Lower lobe of right lung (tissue), 2 donors: ENCODE measurements at places on chromosomes 11 and 22. TPM values are rescaled to one million over a fixed set of nuclear protein-coding genes. Genes with fewer than 3 reads are reported as not detected.

DNA sequence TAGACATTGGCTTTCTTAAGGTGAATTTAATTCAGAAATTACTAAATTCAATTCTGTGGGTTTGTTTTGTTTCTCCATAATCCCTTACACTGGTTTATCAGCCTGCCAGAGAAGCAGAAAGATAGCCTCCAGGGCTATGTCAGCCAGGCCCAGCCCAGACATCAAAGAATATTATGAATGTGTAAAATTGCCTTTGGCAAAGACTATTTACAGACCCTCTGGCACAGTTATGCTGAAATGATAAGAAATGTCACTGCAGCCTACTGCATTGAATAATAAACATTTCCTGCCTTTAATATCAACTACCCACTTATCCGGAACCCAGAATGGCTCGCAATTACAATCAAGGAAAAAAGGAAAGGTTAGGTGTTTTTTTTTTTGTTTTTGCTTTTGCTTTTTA is 562.5 kb upstream of the LRRC4C start:
- no peak for DNase-seq

DNA sequence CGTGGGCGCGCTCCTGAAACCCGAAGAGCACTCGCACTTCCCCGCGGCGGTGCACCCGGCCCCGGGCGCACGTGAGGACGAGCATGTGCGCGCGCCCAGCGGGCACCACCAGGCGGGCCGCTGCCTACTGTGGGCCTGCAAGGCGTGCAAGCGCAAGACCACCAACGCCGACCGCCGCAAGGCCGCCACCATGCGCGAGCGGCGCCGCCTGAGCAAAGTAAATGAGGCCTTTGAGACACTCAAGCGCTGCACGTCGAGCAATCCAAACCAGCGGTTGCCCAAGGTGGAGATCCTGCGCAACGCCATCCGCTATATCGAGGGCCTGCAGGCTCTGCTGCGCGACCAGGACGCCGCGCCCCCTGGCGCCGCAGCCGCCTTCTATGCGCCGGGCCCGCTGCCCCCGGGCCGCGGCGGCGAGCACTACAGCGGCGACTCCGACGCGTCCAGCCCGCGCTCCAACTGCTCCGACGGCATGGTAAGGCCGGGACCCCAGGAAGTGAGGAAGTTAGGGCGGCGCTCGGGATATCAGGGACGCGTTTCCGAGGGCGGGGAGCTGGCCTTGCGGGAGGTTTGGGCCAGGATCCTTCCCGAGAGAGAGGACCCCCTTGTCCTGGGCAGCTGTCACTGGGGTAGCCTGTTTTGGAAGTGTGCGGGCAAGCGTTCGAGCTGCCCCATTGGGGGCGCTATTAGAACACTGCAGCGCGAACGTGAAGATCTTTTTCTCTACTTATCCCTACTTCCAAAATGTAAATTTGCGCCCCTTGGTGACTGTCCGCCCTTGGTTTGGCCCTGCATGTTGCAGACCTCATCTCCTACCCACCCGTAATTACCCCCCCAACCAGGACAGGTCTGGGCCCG is 796 bp downstream of the MYOD1 start:
- no peak for DNase-seq

- no peak for DNase-seq
These were observed 5.4 kb downstream of the LRRC32 start for GRCh38 chr11:76665172-76665571.

DNA sequence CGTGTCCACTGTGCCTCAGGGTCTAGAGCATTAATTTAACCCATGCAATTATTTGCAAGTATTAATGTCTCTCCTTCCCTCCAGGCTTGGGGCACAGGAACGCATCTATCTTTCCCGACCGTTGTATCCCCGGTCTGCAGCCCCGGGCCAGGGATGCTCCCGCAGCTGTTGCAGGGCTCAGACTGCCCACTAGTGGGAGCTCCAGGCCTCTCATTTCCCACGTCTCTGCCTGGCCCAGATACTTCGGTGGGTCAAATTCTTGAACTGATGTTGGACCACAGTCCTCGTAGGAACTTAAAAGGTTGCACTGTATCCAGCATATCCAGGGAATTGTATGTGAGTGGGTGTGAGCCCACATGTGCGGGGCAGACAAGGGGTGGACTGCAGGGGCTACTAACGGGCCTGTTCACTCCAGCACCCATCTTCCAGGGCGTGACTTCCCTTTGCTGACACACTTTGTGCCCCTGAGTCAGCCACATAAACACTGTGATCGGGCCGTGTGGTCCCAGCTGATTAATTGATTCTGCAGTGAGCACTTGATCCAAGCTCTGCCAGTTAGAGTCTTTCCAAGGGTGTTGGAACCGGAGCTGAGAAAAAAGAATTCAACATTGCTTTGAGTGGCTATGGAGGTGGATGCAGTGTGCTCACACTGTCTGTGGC is 451.3 kb downstream of the TBC1D22A start:
- no peak for DNase-seq

DNA sequence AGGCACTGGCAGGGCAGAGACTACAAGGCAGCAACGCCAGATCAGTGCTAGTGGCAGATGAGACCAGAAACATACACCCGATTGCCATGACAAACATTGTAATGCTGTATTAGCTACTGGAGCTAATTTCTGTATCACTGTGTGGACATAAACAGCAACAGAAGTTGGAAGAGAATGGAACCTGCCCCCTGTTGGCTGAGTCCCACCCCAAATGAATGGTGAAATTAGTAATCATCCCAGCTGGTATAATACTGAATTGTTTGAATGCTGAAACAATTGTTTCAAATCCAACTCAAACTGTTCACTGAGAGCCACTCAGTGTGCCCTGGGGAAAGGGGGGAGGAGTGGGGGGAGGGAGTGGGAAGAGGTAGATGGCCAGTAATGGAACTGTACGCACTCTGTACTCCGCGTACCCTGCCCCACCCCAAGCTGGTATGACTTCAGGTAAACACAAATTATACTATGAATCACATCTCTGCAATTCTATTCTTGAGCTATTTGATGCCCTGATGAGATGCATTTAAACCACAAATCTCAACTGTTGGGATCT is 11.2 kb upstream of the BIRC3 start:
- peak; percentile 81 for DNase-seq

DNA sequence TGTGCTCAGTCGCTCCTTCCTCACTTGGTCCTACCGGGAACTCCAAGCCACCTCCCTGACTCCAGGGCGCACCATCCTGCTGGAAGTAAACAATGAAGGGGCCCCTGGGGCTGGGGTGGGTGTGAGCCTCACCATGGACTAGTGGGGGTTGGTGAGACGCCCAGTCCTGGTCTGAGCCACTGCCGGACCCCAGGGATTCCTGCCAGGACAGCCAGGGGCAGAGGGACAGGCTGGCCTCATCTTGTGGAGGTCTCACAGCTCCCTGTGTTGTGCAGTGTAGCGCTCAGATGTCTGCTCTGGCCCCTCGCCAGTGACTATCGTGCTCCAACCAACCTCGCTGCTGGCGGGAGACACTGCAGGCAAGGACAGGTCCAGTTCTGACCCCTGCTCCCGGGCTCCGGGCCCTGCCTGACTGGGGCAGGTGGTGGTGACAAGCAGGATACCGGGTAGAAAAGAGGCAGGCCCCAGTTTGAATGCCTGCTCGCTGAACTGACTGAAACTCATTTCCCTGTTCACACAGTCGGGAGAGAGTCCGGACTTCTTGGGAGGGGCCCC is 1021.4 kb downstream of the BRD1 start:
- DNase-seq: no peak

DNA sequence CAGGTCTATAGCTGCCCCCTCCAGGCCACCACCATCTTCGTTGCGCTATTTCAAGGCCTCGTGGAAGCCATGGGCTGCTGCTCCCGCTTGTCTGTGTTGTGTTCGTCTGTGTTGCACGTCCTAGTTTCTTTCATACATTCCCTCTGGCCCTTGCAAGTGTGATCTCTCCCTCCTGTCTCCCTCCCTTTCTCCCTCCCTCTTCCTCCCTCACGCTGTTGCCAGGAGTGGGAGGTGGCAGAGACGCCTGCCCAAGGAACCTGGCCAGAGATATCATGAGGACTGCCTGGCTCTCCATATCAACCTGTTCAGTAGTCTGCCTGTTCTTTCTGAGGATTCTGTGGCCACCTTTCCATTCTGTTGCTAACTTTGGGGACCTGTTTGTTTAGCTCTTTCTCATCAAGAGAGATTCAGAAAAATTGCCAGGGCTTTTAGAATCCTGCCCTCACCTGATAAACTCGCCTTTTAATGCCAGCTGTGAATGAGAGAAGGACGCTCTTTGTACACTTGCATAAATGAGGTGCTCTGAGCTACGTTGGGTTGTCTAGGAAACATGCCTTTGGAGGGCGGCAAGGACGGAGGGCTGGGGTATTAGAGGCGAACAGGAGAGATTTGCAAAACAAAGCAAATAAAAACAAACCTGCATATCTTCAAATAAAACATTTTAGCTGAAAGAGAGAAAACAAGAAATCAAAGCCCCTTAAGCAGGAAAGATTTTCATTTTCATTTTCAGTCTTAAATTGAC is 185.2 kb downstream of the TBC1D22A start:
- no peak for DNase-seq

GRCh38 chr11:71331631-71332030 is 79.3 kb upstream of the SHANK2 start:
- DNase-seq: no peak

GRCh38 chr11:17580271-17580670 is 33.2 kb downstream of the OTOG start:
- DNase-seq: no peak

GRCh38 chr11:61542024-61542461 is 33.5 kb downstream of the LRRC10B start:
- DNase-seq: no peak

GRCh38 chr11:112421879-112422278 is 161.2 kb upstream of the PLET1 start:
- no peak for DNase-seq

GRCh38 chr11:31711137-31711536 is 100.0 kb downstream of the PAX6 start:
- no peak for DNase-seq

DNA sequence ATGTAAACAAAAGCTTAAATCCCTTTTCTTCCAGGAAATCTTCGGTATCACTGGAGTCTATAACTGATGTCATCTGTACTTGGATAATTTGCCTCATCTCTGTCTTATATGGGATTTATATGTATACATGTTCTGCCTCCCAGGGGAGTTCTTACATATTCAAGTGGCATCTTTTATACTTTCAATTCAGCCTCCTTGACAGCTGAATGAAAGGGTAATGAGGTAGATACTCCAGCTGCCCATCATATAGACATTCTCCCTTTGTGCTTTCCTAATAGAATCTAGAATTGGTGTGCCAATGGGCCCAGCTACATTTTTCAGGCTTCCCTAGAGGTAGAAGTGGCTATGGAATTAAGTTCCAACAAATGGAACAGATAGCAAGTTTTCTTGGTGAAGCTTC is 223.8 kb downstream of the LRRC4C start:
- DNase-seq: no peak

DNA sequence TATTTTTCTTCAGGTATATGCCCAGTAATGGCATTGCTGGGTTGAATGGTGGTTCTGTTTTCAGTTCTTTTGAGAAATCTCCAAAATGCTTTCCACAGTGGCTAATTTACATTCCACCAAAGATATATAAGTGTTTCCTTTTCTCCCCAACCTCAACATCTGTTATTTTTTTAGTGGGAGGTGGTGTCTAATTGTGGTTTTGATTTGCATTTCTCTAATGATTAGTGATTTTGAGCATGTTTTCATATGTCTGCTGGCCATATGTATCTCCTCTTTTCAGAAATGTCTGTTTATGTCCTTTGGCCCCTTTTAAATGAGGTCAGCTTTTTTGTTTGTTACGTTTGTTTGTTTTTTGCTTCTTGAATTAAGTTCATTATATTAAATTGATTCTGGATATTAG is 760.2 kb downstream of the KCNA4 start:
- DNase-seq: no peak

DNA sequence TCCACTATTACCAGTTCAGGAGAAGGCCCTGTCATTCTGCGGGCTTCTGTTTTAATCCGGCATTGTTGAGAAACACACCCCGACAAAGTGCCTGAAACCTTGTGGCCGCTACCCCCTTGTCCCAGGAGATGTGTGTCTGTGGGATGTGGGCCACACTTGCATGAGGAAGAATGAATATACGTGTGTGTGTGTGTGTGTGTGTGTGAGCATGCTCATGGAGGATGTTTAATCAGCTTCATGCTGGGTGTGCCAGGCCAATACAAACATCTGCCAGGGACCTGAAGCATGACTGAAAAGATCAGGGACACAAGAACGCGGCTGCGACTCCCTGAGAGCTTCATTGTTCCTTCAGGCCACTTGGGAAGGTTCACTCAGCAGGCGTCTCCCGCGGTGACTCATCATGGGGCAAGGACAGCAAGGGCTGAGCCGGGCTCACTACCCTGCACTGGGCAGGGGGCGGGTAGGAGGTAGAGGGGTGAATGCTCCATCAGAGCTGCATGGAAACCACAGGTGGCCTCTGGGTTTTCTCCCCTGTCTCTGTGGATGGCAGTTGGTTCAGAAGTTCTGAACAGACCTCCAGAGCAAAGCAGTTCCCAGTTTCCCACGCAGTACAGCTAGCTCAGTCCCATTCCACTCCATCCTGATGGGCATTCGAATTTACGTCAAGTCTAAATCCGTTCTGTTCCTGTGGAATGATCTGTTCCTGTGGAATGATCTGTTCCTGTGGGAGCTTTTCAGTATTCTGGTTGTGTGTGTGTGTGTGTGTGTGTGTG is 7.0 kb upstream of the MALAT1 start:
- peak; percentile 88 for DNase-seq

DNA sequence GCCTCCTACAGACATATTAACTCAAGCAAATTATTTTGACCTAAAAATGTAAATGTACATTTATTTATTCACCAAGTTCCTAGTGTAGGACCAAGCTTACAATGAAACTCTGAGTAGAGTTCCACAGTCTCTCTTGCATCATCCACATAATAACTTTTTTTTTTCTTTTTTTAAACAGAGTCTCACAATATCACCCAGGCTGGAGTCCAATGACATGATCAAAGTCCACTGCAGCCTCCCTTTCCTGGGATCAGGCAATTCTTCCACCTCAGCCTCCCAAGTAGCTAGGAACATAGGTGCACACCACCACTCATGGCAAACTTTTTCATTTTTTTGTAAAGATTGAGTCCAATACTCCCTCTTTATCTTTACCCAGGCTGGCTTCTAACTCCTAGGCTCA is 28.0 kb downstream of the FEZ1 start:
- DNase-seq: no peak

GRCh38 chr11:124642628-124643027 is 20.0 kb downstream of the TBRG1 start:
- no peak for DNase-seq

SLC7A4 gene
- total RNA-seq: 0.47 TPM

TRIM34 gene
- total RNA-seq: 13.7 TPM

SLC25A18 gene
- 0.50 TPM for total RNA-seq

STX3 gene
- 59.4 TPM for total RNA-seq

OR4A16 gene
- not detected for total RNA-seq
